ENCODE measurements at places on chromosomes 2 and 18.

DNA sequence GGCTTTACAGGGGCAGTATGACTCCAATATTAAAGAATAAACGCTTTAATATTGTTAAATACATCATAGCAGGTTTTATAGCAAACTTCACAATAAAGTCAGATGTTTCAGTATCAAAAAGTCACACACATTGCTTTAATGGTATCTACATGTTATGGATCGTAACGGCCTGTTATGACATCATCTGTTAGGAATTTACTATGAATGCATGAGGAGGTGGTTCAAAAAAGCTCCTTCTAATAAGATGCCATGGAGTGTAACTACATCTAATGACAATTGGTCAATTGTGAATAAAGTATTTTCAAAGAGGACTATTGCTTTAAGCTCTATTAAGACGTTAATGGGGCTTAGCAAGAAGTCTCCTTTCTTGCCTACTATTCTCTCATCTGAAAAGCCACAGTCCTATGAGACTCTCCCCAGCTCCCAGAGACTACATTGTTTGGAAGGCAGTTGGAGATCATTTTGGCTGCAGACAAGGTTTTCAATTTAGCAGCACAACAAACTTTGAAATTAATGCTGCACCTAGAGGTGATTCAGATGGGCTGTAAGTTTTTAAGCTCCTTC, 300.7 kb upstream of the MEIS1 start:
- no peak for DNase-seq

- DNase-seq, result no peak
Observed at GRCh38 chr2:108565778-108566375, 31.6 kb downstream of the LIMS1 start.

- no peak for DNase-seq
Observed at GRCh38 chr2:151111599-151112278, 149.9 kb downstream of the RBM43 start.

DNA sequence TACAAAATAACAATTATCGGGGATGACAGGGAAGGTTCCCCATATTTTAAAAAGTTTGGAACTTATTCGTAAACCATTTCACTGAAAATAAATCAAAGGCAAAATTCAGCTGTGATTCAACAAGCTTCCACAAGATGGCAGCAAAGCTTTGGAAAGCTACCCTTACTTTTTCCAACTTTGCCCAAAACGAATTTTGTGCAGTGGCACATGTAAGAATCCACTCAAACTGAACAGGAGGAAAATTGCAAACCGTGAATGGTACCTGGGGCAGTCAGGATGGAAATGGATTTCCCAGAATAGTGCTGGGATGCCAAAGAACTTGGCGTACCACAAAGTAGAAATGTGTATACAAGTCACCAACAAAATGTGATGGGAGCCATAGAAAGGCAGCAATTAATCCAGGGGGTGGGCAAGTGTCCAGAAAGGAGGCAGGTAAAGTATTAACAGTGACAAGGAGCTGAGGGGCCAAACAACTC, 10.7 kb downstream of the RPL31 start:
- DNase-seq, result peak; percentile 24

DNA sequence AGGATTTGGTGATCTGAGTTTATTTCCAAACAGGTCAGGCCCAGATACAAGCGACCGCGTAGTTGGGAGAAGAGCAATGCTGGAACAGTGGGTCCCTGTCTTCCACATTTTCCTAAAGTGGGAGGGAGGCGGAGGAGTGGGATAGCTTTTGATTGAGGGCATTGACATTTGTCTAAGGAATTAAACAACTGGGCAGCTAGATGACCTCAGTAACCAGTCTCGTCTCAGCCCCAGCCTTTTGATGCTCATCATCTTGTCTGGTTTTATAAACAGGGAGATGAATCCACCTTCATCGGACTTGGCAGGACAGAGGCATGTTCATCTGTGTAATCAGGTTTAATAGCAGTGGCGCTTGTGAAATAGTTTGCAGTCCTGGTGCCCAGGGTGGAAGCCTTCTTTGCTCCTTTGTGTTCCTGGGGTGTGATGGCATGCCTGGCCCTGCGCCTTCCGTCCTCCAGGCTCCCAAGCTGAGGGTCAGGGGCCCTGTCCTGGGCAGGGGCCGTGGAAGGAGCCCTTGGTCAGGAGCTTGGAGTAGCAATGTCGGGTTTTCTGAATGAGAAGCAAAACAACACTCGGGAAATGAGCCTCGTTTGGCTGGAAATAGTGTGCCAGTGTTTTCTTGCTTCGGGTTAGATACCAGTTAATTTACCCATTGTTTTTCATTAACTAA, 193.8 kb downstream of the FAM210A start:
- no peak for DNase-seq
